ENCODE measurements at places on chromosomes 11 and 22.
A peak's percentile ranks its signal among the peaks of the same experiment; 100 is the strongest.

DNA sequence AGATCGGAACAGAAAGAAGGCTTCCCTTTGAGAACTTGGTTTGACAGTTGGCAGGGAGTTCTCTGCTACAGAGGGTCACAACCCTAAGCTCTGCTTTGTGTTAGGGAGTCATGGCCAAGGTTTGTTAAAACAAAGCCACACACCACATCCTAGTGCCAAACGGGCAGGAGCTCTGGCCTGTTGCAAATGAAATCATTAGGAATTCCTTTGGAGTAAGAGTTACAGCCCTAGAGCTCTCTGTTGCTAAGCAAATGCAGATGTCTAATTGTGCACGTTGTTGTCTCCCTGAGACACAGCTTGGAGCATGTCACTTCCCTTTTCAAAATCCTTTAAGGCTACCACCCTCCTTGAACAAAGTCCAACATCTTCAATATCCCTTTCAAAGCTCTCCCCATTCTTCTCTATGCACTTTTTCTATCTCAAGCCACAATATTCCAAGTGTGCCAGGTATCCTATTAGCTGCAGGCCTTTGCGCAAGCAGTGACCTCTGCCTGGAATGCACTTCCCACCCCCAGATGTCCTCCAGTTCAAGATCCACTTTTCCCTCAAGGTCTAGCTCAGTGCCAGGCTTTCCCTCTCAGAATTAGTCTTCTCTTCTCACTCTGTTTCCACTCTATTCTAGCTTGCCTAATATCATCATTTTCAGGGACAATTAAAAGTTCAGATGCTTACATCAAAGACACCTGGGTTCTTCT, 253.7 kb upstream of the POU2AF2 start:
- no peak for DNase-seq

DNA sequence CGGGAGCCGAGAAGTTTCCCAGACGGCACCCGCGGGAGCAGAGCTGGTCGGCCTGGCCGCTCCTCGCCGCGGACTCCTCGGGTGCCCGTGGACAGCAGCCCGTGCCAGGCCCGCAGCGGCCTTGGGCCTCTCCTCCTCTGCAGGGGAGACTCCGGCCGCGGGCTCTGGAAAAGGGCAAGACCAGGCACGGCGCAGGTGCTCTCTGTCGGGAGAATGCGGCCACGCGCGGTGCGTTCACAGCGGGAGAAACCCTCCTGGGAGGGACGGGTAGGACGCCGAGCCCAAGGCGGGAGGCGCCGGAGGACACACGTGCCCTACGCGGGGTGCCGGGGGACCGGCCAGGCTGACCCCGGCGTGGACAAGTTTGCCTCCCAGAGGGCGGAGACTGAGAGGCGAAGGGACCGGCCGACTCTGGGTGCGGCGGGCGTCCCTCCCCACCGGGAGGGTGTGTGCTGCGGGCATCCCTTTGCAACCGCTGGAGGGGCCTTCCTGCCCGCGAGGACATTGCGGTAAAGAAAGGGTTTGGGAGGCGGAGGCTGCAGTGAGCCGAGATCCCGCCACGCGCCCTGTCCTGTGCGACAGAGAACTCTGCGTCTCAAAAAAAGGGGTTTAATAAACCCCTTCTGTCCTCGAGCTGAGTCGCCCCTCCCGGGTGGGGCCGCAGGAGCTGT, 2.3 kb downstream of the IFITM1 start:
- no peak for DNase-seq

DNA sequence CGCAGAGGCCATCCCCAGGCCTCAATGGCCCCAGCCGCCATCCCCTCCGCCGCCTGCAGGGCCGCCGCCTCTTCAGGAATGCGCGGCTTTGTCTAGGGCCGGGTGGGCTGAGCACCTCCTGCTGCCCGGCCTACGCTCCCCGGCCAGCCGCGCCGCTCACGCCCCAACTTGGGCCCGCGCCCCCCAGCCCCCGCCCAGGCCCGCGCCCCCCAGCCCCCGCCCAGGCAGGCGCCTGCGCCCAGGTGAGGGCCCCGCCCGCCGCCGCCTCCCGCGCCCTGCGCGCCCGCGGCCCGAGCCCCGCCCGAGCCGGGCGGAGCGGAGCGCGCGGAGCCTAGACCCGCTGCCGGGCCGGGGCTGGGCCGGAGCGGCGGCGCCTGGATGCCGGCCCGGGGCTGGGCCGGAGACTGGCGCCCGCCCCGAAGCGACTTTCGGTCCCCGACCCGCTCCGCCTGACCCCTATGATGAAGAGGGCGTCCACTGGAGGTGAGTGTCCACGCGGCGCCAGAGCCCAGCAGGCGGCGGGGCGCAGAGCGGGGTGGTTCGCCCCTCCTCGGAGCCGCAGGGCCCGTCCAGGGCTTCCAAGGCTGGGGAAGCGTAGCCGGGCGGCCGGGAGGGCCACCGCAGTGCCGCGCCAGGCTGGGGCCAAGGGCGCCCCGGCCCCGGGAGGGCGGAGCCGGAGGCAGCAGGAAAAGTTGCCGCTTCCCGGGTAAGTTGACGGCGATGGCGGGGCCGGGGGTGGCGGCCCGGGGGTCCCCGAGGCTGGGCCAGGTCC, 34.3 kb upstream of the PRODH start:
- no peak for DNase-seq

DNA sequence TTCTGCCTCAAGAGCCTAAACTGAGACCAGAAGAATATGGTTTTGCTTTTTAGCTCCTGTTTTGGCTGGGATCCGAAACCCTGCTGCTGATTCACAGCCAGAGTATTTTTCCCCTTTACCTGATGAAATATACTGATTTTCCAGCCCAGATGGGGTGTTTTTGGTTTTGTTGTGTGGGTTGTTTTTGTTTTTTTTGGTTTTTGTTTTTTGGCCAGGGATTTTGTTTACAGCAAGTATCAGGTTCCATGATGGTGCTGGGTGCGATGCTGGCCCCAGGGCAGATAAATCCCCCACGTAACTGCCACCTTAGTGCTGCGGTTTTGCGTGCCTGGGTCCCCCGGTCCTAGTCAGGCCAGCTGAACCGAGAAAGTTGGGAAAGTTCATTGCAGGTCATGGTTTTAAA, 103.7 kb downstream of the ZBTB16 start:
- DNase-seq, result no peak

GRCh38 chr11:69367211-69367964, 73.4 kb downstream of the MYEOV start:
- DNase-seq, result peak; percentile 65

GRCh38 chr11:109668973-109669634, 247.1 kb downstream of the C11orf87 start:
- no peak for DNase-seq

DNA sequence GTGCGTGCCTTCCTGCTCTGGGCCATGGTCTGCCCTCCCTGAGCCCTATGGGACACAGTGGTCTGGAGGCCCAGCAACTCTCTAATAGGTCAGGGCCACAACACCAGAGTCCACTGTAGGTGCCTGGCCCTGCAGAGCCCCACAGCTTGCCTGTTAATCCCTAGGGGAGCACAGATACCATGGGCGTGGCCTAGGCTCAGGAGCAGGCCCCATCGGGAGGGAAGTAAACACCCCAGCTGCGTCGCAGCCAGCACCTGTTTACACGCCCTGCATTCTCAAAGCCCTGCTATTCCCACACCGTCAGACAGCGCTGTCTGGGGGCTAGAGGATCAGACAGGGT, 2.5 kb downstream of the KCTD17 start:
- no peak for DNase-seq

- DNase-seq, result no peak
These were observed 9.3 kb downstream of the SLC25A1 start for GRCh38 chr22:19169002-19169946.

All from mesenteric fat pad (tissue), 1 donor.